IPS DF 19.7 (cell line): ENCODE measurements at places on chromosomes 7 and 10.

GRCh38 chr10:114631090-114631665, 26.9 kb downstream of the ABLIM1 start:
- DNase-seq = no peak

DNA sequence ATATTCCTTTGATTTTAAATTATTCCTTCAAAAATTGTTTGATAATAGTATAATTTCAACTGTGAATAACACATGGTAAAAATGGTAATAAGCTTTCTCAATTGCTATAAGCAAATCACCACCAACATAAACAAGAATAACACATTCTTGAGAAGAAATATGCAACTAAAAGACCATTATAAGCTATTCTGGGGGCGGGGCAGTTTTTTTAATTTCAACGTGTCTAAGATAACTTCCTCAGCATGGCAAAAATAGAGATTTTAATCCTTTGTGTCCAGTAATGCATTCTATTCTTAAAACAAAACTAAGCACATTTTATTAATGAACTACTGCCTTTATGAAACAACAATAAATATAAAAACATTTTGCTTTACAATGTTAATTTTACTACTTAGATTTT, 1.5 kb downstream of the DNAJC12 start:
- DNase-seq = no peak

DNA sequence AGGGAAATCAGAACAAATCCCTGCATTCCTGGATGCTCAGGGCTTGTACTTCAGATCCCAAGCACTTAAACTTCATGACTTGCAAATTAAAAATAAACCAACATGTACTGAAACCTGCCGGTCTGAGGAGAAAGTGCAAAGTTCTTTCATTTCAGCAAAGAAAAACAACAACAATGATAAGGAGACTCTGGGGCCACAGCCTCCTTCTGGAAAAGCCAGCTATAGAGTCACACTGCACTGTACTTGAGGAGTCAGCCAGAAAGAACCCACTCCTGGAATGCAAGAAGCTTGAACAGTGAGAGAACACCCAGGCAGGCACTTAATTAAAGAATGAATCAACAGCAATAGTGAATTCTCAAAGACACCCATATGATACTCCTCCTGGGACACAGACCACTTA, 49.7 kb upstream of the TM9SF3 start:
- no peak for DNase-seq

- no peak for DNase-seq
Observed at GRCh38 chr7:1046722-1047679, 2.7 kb downstream of the GPR146 start.

GRCh38 chr7:83532219-83532618, 116.7 kb downstream of the SEMA3E start:
- no peak for DNase-seq

- no peak for DNase-seq
Observed at GRCh38 chr7:42012786-42013360, 224.1 kb downstream of the GLI3 start.

DNA sequence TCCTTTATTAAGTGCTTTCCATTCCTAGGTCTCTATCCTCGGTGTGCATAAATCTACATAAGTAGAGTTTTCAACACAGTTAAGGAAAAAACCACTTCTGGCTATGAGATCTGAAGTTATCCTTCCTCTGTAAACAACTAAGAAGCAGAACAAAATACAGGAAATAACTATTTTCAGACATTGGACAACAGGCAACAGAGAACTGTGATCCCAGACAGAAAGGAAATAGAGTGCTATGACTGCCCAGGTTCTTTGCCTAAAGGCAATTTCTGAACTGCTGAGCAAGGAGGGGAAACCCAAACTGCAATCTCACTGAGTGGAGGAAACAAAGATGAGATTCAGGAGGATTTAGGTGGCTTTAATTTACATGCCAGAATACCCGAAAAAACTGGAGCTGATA, 285.4 kb downstream of the SNX13 start:
- DNase-seq = no peak

DNA sequence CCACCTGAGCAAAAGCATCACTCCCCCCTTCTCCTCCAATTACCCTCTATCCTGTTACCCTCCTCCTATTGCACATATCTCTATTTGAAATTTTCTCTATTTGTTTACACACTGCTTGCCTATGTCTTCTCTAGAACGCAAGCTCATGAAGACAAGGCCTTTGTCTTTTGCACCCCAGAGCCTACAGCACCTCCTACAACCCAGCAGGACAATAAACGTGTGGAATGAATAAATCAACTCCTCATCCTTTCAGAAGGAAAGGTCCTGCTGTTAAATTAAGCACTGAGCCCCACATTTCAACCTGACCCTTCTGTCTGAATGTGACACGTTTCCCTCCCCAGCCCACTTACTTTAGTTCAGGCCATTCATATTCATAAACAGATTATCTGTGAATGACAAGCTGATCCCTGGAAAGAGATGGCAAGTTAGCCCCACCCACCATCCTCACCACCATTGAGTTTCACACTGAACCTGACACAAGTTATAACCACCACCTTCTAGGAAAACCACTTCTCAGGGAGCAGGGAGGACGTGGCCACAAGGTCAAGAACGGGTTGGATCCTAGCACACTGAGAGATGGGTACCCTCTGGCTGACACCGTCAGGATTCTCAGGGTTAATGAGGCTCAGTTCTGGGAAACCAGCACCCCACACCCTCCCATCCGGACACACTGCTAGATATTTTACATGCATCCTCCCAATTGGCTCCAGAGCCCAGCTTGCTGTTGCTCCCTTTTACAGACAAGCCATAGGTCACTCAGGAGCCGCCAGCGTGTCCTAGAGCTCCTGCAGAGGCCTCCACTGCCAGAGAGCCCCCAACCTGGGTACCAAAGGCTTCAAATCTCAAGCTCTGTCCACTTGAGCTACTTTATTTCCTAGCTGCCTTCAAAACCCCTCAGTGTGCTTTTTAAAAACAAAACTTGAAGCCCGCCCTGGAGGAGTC, 934 bp downstream of the PRTFDC1 start:
- DNase-seq = peak; percentile 69

DNA sequence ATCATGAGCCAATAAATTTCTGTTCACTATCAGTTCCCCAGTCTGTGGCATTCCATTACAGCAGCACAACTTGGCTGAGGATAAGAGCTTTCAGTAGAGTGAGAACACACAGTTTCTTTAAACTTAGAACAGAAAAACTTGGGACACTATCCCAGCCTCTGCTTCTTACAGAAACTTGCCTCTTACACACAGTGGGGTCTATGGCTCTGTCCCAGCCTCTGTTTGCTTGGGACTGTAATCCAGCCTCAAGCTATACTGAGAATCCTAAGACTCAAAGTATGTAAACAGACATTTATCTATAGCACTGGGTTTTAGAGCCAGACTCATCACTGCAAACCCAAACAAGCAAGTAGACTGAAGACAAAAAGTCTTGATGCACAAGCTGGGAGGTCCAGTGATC, 355.8 kb upstream of the VSTM2A start:
- no peak for DNase-seq

GRCh38 chr7:16697507-16698199, 51.7 kb downstream of the BZW2 start:
- DNase-seq = no peak

DNA sequence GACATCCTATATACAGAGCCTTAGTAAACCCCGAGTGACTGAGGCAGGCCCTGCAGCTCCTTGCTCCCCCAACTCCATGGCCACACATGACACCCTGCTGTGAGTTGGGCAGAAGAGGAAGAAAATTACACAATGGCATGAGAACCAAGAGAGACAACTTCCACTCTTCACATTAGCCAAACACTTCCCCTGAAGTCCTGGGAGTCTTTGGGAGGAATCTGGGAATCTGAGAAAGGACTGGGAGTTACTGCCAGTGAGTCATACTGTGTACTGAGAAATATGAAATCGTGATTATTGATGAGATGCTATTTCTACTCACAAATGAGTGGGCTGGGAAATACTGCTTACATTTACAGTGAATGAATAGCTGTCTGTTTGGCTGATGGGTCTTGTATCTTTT, 116.6 kb downstream of the SPAG6 start:
- DNase-seq = no peak

DNA sequence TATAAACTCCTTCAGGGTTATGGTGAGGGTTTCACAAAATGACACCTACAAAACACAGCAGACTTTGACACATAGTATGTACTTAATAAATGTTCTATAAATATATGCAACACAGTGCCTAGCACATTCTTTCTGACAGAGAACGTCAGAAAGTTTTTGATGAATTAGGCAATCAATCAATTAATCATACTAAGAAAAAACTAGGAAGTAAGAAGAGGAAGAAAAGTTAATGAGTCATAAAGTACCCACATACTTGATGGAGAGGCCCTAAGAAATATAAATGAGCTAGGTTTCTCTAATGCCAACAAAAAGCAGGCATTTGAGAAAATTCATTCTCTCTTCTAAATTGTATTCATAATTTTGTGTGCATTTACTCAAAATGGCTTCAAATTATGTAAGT, 192.7 kb upstream of the VWC2 start:
- DNase-seq = no peak

DNA sequence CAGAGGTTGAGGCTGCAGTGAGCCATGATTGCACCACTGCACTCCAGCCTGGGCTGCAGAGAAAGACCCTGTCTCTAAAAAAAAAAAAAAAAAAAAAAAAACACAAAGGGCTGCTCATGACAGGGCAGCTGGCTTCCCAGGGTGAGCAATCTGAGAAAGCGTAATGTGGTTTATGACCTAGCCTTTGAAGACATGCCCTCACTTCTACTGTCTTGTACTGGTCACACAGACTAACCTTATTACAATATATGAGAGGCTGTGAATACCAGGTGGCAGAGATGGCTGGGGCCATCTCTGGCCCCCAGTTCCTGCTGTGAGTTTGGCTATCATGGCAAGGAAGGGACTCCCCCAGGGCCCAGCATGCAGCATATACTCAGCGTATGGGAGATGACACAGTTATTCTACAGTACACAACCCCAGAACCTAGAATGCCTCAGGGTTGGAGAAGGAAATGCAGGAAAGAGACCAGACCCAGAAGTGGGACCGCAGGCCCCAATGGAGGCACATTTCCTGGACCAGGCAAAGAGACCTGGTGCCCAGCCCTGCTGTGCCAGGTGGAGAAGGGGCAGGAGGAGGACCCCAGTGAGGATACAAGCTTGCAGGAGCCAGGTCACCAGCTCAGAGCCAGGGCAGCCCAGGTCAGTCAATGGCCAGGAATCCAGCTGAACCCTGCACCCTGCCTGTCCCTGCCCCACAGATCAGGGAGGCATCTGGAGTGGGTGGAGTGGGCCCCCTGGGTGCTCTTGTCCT, 26.3 kb downstream of the NPTX2 start:
- DNase-seq = no peak

DNA sequence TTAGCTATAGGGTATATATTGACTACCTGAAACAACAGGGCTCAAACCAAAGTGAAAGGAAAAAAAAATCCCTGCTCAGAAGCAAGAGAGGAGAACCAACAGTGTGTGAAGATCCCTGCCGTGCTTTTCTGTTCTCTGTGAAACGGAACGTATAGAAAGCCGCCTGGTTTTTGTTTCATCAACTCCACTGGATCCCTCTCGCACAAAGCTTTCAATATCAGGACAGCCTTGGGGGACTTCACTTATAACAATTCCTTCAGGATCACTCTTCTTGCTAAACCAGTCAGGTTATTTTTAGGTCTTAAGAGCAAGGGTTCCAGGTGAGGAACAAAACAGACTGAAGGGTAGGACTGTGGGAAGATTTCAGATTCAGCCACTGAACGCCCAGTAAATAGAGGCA, 151.1 kb upstream of the CACNA2D1 start:
- no peak for DNase-seq

DNA sequence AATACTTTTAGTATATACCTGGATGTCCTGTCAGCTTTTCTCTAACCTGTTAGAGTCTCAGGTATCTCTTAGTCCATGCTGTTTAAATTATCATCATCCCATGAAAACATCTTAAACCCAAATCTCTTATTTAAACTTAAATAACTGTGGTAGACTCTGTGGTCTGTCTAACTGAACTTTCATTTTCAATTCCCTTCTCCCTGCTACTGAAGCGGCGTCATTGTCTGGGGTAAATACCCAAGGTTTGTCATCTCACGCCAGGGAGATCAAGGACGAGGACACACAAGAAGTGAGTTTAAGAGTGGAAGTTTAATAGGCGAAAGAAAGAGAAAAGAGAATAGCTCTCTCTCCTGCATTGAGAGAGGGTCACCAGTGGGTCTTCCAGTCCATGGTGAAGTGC, 804.4 kb upstream of the CELF2 start:
- no peak for DNase-seq

GRCh38 chr7:98105942-98106544, 619 bp upstream of the LMTK2 start:
- DNase-seq = no peak

DNA sequence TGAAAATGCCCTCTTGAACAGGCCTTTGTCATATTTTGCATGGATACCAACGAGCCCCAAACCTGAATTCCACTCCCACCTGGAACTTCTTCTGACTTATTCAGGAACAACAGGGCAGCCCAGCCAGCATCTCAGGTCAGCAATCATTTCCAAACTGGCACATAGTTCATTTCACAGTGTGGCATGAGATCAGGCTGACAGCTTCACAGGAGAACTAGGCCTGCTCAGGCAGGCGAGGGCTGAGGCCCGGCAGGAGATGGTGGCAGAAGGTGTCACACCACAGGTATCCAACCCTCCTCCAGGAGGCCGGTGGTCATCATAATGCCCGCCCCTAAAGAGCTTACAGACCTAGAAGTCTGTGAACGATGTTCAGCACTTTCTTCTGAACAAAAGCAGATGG, 42.5 kb downstream of the DENND11 start:
- DNase-seq = no peak

GRCh38 chr10:116720241-116720643, 22.1 kb downstream of the HSPA12A start:
- DNase-seq = no peak

GRCh38 chr10:133461841-133462240, 8.1 kb downstream of the SCART1 start:
- DNase-seq = no peak

DNA sequence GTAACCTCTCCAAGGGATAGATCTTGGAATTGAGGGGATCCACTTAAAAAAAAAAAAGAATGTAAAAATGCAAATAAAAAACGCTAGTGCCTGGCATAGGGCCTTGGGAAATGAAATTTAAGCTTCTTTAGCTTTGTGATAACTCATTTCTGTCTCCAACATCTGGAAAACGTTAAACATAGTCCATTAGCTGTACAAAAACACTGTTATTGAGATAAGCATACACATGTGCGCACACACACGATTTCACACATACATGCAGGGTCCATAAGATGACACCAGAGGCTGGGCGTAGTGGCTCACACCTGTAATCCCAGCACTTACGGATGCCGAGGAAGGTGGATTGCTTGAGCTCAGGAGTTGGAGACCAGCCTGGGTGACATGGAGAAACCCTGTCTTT, 13.7 kb upstream of the CUL2 start:
- DNase-seq = no peak

GRCh38 chr10:60930237-60930636, 13.7 kb downstream of the RHOBTB1 start:
- no peak for DNase-seq

DNA sequence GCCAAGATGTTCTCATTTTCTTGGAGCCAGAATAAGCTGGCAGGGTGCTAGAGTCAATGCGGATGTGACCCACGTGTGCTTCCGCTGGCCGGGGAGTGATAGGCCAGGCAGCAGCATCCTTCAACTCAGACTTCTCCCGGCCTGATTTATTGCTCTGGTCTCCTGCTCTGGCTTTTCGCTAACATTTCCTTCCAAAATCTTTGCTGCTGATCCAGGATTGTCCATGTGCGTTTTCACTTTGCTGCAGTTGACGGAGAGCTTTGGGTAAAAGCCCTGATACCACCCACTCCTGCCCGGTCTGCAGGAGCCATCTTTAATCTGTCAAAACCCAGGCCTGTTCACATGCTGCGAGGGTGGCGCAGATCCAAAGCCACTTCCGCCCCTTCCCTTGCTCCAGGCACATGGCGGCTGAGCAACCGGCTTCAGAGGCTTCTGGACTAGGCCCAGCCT, 106.8 kb downstream of the CYP26A1 start:
- no peak for DNase-seq
